ENCODE measurements at places on chromosomes 2 and 18.
A peak's percentile ranks its signal among the peaks of the same experiment; 100 is the strongest.

GRCh38 chr2:236775511-236775910 lies 205.9 kb downstream of the ACKR3 start:
- DNase-seq, result no peak

DNA sequence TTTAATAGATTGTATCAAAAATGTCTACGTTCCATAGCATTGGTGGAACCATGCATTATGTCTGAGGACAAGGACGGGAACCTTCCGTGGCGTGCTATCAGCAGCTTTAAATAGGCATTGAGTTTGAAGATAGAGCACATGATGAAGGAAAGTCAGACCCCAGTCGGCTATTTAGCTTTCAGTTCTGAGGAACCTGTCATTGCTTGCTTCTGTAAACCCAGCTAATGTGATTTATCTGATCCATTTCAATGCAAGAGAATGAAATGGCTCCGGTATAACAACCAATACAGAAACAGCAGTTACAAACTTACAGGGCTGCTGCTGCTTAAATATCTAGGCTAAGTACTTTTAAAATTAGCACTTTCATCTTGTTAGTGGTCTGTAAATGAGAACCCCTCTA lies 503.3 kb downstream of the RNF144A start:
- no peak for DNase-seq

DNA sequence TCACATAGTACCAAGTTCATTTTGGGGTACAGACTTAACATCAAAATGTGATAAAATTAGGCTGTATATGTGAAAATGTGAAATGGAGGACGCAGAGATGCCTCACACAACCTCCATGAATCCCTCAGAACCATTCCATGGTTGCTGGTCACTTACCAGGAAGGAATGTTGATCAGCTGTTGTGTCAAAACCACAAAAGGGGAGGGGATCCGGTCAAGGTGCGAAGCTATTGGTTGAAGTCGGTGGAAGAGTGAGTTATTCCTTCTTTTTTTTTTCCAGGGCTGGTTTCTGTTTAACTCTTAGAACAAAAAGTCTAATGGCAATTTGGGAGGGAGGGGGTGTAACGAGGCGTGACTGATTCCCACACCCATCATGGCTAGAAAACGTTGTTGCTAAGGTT lies 32.3 kb upstream of the REG3A start:
- DNase-seq, result no peak

DNA sequence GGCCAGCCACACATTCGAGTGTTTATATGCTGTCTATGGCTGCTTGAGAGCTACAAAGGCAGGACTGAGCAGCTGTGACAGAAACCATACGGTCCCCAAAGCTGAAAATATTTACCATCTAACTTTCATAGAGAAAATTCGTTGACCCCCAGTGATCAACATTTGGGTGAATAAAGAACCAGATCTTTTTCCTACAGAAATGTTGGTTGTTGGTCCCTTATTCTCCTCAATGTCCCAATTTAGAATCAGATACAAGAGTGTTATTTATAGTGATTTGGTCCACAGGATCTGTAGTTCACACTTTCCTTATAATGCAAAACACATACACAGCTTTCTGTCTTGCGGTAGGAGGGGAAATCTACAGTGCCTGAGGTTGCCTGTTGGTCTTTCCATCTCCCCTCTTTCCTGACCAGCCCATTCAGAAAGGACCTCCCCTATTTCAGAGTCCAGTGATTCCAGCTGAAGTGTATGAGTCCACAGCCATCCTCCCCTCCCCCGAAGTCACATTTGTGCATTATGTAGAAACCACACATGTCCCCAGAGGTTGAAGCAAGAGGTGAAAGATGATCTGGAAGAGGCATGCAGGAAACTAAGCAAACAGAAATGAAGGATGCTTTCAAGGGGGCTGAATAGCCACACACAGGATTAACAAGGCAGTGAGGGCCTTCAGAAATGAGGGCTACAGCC lies 61.9 kb downstream of the SPRED2 start:
- DNase-seq, result peak; percentile 54

DNA sequence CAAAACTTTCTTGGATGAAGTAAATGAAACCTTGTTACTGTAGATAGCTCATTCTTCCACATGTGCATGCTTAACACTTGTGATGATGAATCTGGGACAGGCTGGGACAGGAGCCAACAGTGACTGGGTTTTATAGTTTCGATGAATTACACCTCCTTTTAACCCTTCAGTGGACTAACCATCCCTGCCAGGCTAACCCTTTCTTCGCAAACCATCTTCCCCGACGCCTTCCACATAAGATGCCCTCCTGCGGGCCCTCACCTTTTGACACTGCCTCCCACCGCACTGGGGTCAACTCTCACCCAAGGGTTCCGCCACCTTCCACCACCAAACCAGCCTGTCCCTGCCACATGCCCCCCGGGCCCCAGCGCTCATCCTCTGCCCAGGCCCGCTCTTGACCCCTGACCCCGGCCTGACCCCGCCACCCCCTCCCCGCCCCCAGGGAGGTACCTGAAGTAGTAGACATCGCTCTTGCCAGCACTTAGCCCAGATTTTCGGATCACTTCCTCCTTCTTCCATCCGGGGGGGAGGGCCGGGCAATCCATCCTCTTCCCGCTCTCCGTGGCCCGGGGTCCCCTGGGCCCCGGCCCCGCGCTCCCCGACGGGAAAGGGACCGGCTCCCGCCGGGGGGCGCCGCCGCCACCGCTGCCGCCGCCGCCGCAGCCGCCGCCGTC lies 764 bp downstream of the MBD2 start:
- peak; percentile 77 for DNase-seq

GRCh38 chr18:70420146-70420898 lies 131.5 kb downstream of the SOCS6 start:
- DNase-seq, result no peak

DNA sequence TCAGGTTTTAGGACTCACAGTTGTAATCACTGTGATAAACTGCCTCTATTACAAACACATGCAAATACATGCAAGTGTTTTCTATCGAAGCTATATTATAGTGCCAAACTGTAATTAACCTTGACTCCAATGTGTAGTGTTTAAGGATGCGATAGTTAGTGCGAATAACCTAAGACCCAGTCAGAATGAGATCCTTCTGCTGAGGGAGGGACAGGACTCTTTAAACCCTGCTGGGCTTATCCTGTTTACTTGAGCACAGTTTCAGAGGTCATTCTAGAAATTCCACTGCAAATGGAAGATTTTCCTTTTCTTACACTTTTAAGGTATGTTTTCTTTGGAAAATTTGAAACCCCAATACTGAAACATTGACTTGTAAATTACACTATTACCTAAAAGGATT lies 68.2 kb downstream of the CALCRL start:
- DNase-seq, result no peak

GRCh38 chr2:71327916-71328315 lies 3.7 kb upstream of the ZNF638 start:
- no peak for DNase-seq

DNA sequence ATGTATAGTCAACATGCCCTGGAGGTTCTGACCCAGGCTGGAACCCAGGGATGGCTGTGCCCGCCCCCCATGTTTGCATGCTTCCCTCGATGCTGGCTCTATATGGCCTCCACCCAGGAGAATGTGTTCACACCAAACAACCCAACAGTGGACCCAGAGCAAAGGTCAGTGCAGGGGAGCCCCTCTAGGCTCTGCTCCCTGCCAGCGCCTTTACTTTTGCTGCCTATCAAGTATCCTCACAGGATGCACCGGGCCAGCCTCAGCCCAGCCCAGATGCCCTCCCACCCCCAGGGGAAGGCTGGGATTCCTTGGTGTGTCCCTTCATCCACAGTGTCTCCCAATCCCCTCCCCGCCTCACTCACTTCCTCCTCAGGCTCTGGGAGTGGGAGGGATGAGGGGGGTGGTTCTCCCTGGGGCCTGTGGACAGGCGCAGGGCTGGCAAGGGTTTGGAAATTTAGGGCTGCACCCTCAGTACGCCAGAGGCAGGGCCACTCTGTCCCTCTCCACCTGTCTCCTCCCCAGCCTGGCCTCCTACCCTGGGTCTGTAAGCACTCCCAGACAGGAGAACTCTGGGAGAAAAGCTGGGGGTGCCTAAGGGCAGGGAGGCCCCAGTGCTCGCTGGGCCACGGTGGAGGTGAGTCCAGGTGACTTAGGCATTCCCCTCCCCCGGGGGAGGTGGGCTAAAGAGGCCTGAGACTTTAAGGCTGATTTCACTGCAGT lies 2.3 kb downstream of the ATP6V1B1 start:
- DNase-seq, result no peak

- no peak for DNase-seq
Observed at GRCh38 chr18:76544511-76545345, 49.7 kb upstream of the ZNF516 start.

DNA sequence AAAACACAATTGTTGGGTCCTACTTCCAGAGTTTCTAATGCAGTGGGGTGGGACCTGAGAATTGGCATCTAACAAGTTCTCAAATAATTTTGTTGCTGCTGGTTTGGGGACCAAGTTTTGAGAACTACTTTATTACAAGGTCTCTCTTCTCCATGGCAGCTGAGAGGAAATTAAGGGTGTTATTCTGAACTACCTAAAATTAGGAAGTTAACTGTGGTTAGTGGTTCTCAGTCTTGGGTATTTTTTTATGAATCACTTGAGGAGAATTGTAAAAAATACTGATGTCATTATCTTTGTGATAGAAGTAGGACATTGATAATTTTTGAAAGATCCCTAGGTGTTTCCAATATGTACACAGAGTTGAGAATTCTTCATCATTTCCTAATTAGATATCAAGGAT lies 210.2 kb downstream of the MC4R start:
- no peak for DNase-seq

GRCh38 chr2:23327416-23327815 lies 57.6 kb upstream of the KLHL29 start:
- DNase-seq, result no peak

DNA sequence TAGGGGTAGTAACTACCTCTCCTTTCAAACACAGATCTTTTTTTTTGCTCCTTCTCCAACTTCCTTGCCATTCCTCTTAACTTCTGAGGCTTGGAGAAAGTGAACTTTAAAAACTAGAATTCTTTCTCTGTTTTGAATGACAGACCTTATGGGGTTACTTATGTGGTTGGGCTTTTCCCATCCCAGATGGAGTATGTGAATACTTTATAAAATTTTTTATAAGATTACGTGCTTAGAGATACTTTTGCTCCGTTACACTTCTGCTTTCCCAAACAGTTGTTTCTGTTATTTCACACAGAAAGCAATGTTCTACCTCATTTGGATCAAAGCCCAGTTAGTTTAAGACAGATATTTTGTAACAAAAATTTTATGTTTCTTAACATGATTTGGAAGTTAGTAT lies 20.2 kb downstream of the GREB1L start:
- no peak for DNase-seq
